ENCODE measurements at places on chromosomes 3 and 15. TPM values are rescaled to one million over a fixed set of nuclear protein-coding genes. Genes with fewer than 3 reads are reported as not detected.

- no peak for DNase-seq
These were observed 5.3 kb downstream of the EDEM1 start for GRCh38 chr3:5192571-5193365.

DNA sequence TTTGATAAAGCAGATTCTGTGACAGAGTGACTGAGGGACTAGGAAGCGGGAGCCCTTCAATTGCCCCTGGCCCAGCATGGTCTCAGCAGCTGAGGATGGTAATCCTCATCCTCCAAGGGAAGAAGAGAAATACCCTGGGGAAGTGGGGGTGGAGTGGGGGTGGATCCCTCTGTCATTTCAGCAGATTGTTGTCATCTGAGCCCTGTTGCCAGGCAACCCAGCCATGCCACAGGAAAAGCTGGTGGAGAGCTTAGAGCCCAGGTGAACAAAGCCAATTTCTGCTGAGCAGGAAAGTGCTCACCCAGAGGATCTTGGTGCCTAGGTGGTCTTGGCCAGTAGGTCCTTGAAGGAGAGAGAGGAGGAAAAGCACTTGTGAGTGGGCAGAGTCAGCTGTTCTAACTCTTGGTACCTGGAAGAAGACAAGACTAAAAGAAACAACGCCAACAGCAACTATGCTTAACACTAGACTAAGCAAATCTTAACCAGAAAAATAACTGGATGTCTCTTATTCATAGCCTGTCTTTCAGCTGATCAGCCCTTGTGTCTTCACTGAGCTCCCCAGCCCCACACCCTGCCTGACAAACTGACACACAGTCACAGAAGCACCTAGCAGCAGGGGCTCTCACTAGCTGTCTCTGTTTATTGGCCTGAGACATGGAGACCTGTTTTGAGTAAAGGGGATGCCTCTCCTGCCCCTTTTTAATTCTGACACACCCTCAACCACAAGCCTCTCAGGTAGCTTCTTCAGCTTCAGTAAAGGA, 40.1 kb upstream of the DCLK3 start:
- no peak for DNase-seq

The NR1I2 gene
- not detected for total RNA-seq

The NDN gene
- 31.4 TPM for total RNA-seq
